ENCODE measurements at places on chromosomes 11 and 22.

DNA sequence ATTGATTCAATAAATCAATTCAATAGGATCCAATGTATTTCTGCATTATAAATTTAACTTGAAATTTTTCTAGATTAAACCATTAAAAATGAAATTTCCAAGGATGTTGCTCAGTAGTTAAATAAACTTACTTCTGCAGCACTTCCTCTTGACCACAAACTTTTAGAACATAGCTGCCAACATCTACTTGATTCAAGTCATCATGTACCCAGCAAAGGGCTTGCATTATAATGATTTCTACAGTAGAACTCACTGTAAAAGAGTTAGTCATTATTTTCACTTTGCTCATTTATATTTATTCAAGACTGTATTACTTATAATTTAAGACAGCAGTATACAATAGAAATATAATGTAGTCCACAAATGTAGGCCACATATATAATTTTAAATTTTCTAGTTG lies 59.2 kb downstream of the PIK3C2A start:
- DNase-seq: no peak

GRCh38 chr11:107594736-107595135 lies 3.8 kb downstream of the ELMOD1 start:
- no peak for DNase-seq

DNA sequence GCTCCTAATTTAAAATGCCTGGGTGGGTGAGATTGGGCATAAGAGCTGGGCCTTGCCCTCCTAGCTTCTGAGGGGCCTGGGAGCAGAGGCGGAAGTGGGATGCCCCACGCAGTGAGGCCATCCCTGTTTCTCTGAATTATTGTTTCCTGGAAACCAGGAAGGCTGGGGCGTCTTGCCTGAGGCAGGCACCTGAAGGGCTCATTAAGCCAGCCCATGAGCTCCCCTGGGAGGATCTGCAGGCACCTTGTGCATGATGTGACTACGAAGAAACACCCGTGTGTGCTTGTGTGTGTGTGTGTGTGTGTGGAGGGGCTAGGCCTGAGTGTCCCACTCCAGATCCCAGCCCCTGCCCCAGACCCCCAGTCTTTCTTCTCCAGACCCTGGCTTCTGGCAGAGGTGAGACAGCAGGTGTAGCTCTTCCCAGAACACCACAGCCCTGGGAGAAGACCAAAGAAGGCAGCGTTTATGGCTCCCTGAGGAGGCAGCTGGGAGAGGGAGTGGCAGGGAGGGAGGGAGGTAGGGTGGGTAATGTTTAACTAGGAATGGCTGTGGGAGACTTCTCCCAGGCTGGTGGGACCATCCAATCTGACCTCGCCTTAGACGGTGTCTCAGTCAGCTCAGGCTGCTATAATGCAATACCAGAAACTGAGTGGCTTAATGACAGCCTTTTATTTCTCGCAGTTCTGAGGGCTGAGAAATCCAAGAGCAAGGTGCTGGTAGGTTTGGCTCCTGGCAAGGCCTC lies 2.1 kb upstream of the BATF2 start:
- DNase-seq: no peak

GRCh38 chr11:105429096-105429910 lies 180.6 kb upstream of the GRIA4 start:
- no peak for DNase-seq

DNA sequence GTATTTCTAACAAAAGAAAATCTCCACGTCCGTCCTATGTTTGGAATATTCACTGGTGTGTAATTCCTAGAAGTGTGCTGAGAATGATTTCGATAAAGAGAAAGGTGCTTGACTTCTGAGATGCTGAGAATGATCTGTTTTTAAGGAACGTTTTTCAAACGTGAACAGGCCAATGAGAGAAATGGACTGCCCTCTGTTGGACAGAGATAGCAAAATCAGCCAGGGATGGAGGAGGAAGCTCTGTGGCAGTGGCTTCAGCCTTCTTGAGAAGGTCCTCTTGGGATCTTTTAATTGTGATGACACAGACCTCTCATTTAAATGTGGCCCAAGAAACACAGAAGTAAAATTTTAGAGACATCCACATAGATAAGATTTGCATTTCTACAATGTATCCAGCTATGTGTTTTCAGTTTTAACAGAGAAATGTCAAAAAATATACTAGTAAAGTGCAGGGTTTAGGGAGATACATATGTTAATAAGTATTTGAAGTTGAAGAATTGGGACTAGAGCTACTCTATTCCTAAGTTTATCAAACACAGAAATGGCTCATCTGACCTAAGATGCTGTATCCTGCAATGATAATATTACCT lies 84.0 kb upstream of the RCN1 start:
- peak; percentile 37 for DNase-seq

DNA sequence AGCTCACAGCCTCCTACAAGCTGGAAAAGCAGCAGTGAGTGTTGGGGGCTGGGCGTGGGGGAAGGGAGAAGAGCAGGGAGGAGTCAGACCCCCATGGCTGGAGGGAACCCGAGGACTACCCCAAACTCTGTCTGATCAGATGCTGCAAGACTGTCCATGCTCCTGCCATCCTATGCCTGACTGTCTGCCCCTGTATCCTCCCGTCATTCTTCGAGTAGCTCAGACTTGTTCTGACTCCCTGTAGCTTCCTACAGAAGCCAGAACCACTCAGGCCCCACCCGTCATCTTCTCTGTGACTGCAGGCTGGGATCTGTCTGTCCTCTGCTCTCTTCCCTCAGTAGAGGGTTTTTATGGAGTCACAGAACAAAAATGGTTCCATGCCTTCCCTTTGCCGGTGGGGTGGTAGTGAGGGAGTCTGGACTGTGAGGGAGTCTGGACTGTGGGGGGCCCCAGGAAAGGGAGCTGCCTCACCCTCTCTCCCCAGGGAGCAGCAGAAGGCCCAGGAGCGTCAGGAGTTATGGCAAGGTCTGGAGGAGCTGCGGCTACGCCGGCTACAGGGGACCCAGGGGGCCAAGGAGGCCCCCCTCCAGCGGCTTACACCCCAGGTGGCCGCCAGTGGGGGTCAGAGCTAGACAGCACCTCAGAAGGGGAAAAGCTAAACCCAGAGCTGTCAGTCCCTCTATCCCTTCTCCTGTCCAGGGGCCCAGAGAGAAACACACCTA lies 2.3 kb downstream of the GPHA2 start:
- no peak for DNase-seq

DNA sequence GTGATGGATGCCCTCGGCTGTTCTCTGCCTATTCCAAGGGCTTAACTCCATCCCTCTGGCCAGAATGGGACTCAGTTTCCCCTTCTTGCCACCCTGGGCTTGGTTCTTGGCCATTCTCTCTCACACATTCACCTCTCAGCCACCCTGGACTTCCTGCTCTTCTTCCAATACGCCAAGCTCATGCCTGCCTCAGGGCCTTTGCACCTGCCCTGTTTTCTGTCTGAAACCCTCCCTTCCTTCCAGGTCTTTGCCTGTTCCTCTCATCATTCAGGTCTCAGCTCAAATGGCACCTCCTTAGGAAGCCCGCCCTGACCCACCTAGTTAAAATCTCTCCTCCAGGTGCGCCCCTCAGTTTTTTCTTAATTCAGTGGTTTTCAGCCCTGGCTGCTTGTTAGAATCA lies 76.6 kb upstream of the TP53I11 start:
- DNase-seq: no peak
